NCI-H187 (cell line): ENCODE measurements at places on chromosomes 16 and 17.
A peak's percentile ranks its signal among the peaks of the same experiment; 100 is the strongest.

DNA sequence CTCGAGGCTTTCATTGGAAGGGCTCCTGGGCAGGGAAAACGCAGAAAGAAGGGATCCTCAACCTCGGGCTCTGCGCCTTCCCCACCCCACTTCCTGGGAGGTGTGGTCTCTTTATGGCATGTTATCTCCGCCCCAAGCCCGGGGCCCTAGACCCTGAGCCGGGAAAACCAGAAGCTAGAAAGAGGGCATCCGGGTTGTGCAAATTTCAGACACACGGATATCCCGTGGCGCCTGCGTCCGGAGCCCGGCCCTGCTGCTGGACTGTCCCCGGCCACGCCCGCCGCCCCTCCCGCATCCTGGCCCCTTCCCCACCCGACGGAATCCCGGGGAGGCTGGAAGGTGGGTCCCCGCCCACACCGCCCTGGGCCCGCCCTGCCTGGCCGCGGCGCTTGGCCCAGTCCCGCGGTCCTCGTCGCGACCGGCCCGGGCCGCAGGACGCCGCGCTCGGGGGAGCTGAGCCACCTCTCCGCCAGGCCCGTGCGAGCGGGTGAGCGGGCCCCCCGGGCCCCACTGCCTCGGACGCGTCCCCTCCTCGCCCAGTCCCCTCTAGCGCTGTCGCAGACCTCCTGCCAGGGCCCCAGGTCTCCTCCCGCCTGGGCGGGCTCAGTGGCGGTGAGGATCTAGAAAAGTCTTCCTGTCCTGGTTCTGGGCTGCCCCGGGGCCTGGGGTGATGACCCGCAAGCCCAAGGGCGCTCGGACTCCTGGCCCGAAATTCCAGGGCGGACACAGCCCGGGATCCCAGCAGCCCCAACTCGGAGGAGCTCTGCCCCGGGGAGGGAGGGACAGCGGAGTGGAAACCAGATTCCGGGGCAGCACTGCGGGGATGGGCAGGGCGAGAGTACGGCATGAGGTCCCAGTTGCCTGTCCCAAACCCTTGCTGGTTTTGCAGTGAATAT is at the start of gene SLC16A5:
Gene SLC16A5 (plus strand): TSS at position 397 of the 896 bp plus-strand sequence. CDS start 5,683 bp downstream, outside the sequence.
- DNase-seq: no peak

DNA sequence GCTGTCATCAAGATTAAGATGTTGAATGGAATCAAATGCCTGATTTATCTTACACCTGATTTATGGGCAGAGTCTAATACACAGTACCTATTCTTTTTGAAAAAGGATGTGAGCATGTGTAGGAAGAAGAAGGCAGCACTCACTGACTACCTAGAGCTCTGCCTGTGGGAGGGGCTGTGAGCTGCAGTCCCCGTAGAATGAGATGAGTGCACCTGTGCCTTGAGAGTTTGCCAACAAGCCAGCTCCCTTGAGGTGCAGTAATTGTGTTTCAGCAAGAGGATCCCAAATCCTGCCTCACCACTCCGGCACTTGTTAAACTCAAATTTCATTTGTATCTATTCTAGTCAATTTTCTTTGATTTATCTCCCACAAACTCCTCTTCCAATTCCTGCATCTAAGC is 46.0 kb downstream of the CDH11 start:
- DNase-seq: no peak

DNA sequence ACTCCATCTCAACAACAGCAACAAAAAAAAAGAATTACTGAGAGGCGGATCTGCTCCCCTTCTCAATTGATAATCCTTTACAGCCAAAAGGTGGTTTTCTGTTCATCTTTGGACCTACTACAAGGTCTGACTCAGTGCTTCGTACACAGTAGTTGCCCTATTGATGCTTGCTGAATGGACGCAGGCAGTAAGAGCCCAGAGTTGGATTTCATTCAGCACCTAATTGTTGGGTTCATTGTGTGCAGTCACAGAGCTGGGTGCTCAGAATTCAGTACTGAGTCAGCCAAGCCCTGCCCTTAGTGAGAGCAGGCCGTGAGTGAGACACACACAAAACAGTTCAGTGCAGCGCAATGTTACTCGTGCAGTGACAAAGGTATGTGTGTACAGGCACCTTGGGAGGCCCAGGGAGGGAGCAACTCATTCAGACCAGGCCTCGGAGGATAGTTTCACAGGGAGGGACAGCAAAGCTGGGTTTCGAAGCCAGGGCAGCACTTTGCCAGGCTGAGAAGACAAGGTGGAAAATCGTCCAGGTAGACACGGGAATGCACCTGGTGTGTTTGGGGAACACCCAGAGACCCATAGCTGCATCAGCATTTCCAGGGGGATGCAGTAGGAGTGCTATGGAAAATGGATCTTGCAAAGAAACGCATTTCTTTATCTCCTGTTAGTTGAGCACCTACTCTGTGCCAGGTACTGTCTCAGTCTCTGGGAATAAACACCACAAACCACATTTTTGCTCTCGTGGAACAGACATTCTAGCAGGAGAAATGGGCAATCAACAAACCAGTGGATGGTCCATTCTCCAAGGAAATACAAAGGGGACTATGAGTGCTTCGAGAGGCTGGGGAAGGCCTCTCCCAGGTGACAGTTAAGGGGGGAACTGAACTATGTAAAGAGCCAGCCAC is 18.1 kb upstream of the KRT17 start:
- DNase-seq: no peak

DNA sequence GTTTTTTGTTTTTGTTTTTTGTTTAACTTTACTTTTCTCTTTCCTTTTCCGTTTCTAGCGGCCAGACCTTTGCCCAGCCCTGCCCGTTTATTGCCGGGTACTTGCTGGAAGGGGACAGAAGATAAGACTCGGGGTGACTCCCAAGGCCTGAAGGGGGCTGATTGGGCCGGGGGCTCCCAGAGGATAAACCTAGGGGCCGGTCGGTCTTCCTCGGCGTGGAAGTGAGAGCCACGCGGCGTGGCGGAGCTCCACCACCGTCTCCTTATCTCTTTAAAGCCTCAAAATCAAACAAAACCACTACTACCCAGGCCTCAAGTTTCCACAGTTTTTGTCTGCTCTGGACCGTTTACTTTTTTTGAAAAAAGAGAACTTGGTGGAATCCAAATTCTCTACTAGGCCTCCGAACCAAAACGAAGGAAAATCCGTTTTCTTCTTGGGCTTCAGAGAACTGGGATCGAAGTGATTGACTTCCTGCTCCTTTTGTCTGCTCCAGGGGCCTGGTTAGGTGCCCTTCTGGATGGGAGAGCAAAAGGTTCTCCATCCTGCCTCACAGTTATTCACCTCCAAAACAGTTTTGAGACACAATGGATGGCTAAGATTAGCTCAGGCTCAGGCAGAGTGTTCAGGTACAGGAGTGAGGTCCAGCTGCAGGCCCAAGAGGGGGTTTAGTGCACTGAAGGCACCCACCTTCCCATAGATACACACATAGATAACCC is 8.5 kb upstream of the HOXB9 start:
- no peak for DNase-seq

DNA sequence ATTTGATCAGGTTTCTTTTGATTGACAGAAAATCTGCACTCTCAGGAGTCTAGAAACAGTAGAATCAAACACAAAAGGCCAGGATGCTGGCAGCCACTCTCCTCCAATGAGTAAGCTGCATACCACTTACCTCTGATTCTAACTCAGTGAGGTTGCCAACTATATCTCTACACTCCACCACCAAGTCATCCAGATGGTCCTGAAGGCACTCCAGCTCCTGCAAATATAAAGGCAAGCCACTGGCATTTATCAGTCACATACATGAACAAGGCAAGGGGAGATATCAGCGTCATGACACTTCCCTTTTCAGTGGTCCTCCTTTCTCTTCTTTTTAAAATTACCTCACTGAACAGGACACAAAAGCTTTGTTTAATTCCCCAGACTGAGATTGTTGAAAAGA is 53.1 kb upstream of the CLEC18B start:
- DNase-seq: no peak

- no peak for DNase-seq
Observed at GRCh38 chr17:10193632-10194031, 4.8 kb downstream of the GAS7 start.

DNA sequence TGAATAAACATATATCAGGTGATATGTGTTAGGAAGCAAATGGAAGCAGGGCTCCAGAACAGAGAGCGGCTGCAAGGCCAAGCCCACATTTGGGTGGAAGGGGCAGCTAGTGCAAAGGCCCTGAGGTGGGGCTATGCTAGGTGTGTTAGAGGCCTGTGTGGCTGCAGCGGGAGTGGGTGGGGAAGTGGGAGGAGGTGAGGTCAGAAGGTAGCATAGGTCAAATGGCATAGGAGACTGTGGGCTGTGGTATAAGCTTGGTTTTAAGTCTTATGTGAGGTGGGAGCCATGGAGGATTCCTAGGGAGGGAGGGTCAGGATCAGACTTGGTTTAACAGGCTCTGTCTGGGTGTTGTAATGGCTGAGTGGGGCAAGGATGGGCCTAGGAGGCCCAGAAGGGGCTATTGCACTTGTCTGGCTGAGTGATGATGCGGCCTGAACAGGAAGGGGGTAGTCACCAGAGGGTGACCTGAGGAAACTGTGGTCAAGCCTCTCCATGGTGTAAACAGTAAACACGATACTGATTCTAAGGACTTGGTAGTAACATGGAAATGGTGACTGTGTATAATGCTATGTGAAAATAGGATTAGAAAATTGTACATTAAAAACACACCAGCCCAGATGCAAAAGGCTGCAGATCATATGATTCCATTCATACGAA is 31.1 kb downstream of the RAI1 start:
- no peak for DNase-seq

DNA sequence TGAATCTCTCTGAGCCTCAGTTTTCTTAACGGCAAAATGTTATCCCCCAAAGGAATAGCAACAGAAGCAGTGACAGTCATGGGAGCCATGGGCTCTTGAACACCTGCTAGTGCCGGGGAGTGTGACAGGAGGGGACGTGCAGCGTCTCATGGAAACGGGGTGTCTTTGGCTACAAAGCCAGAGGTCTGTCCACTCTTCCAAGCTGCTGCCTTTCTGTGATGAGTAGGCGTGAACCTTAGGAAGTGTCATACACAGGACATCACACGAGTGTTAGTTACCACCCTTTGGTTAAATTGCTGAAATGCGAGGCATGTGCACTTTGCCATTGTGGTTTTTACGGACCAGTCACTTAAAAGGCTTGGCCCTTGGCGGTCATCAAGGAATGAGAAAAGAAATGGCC is 93.4 kb downstream of the IRF8 start:
- no peak for DNase-seq

GRCh38 chr16:30096105-30096861 is at the start of gene YPEL3:
TSS of gene YPEL3 (minus strand) at chr16:30096213. CDS start at chr16:30095482, 731 bp downstream.
- peak; percentile 21 for DNase-seq

GRCh38 chr16:67208154-67208896 is 9.4 kb downstream of the ELMO3 start:
- no peak for DNase-seq

GRCh38 chr16:87834668-87835473 is 34.4 kb downstream of the SLC7A5 start:
- no peak for DNase-seq

- no peak for DNase-seq
Observed at GRCh38 chr16:47734987-47735594, 274.0 kb downstream of the PHKB start.

DNA sequence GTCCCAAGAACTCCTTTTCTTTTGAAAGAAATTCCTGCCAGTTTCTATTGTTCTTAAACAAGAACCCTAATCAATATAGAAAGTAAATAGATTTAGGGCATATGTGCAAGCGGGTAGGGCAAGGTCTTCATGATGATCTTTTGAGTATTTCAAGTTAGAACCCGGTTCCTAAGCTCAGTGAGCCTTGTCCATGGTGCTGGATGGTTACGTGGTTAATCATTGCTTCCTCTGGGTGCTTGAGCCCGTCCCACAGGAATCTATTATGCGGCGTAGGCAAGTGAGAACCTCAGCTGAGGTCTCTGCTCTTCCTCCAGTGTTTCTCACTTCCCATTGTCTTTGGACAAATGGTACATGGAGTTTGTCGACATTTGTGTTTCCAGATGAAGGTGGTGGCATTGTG is 580.8 kb upstream of the EEF2KMT start:
- DNase-seq: no peak

DNA sequence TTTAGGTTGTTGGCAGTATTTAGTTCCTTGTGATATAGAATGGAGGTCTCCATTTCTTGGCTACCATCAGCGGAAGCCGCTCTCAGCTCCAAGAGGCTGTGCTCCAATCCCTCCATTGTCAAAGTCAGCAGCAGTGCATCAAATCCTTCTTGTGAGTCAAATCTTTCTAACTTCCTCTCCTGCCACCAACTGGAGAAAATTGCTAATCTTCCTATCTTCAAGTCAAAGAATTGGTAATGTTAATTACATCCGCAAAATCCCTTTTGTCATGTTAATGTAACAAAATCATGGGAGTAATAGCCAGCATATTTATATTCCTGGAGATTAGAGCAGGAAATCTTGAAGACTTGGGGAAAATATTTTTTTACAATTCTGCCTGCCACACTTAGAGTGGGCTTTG is 436.4 kb upstream of the DYNLRB2 start:
- DNase-seq: no peak

- no peak for DNase-seq
Observed at GRCh38 chr16:24508614-24509013, 30.8 kb upstream of the RBBP6 start.

- no peak for DNase-seq
Observed at GRCh38 chr17:77473615-77474226, 333.0 kb downstream of the SEC14L1 start.

GRCh38 chr16:52912565-52913173 is 140.0 kb downstream of the CHD9NB start:
- no peak for DNase-seq

- peak; percentile 18 for DNase-seq
Observed at GRCh38 chr16:13390093-13390985, 488.9 kb downstream of the SHISA9 start.

- no peak for DNase-seq
Observed at GRCh38 chr16:56517206-56517605, 2.6 kb downstream of the BBS2 start.

GRCh38 chr17:68315930-68316329 is 24.6 kb downstream of the ARSG start:
- DNase-seq: no peak

DNA sequence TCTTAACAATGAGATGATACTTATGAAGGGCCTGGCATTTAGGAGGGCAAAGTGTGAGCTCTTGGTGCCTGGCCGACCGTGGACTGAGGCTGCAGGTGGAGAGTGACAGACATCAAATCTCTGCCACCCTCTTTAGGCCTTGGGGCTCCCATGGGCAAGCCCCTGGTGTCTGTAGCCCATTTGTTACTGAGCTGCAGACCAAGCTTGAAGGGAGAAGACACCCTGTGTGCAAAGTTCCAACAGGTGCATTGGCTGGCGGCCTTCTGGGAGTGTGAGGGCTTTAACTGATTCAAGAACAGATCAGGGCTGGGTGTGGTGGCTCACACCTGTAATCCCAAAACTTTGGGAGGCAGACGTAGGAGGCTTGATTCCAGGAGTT is 789 bp upstream of the CTRL start:
- no peak for DNase-seq

GRCh38 chr17:60353773-60354172 is 38.2 kb downstream of the USP32 start:
- DNase-seq: no peak
